ENCODE measurements at places on chromosomes 6 and 20.

GRCh38 chr6:90294614-90294988, 2.0 kb downstream of the BACH2 start:
- DNase-seq, result no peak

DNA sequence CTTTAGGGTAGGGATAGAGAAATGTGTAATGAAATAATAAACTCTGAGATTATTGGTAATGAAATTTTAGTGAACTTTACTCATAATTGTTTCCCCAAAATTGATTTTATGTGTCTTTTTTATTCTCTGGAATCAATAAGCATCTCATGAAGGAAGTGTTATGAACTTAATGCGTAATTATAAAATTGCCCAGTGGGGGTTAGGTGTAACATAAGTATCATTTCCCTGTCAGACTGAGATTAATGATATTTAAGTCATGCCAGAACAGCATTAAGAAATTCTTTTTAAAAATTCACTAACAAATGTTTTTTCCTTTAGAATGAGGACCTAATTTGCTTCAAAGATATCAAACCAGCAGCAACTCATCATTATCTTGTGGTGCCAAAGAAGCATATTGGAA, 10.0 kb downstream of the HINT3 start:
- DNase-seq, result no peak

DNA sequence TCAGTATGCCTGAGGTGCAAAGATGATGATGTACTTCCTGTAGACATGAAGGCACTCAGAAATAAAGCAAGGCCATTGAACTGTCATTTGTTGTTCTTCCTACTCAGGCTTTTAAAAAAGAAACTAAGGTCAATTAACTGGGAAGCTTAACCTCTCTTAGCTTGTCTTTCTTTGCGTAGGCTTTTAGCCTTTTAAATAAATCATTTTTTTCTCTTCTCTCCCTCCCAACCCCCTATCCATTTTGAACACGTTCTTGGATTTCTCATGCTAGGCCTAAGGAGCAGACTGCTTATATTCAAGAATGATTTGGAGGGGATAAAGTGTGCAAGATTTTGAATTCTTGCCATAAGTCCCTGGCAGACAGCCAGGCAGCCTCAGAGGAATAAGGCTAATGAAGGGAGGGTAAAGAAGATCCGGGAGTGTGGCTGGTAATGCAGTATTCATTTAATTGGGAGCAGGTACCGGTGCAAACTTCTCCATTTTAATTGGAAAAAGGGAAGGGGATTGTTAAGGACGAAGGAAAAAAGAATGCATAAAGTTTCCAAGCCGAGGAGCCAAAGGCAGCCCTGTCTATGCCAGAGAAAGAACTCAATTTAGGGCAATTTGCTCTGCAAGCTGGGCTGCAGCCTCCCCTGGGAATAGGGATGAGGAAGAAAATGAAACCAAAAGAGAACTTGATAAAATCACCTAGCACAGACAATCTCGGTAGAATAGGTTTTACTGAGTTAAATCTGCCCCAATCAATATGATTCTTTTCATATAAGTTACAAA, 343.8 kb upstream of the MMS22L start:
- no peak for DNase-seq

GRCh38 chr6:15507221-15507620, 155.6 kb downstream of the DTNBP1 start:
- DNase-seq, result no peak

DNA sequence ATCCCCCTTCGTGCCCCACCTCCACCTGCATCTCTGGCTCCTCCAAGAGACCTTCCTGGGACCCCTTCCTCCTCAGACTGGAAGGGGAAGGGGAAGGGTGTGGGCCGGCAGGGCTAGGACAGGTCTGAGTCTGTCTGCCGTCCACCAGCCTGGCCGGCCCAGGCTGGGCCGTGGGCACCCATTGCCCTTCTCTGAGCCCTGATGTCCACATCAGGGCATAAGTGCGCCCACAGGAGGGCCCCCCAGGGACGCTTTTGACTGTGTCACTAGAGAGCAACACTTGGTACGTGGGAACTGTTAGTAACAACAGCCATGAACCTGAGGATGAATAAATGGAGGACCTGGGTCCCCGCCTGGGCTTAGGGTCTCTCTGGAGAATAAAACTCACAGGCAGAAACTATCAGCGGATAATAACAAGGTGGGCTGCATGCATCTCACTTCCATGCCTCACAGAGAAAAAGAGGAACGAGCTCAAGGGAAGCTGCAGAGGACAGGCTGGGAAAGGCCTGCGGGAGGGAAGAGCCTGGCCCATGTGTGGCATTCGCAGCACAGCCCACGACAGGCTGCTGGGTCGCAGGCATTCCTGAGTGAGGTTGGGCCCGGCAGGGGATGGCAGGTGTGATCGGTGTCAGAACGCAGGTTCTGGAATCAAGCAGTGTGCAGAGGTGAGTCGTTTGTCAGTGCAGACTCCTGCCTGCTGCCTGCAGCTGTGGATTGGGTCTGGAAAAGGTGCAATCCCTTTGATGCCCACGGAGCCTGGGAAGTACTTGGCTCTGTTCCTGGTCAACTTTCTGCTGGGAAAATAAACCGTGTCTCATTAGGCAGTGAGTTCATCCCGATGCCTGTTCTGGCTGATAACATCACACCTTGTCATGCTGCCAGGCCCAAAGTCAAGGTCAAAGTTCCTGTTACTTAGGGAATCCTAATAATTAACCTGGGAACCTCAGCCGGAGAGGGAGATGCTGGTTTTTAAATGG, 60.9 kb downstream of the BCAS4 start:
- no peak for DNase-seq

DNA sequence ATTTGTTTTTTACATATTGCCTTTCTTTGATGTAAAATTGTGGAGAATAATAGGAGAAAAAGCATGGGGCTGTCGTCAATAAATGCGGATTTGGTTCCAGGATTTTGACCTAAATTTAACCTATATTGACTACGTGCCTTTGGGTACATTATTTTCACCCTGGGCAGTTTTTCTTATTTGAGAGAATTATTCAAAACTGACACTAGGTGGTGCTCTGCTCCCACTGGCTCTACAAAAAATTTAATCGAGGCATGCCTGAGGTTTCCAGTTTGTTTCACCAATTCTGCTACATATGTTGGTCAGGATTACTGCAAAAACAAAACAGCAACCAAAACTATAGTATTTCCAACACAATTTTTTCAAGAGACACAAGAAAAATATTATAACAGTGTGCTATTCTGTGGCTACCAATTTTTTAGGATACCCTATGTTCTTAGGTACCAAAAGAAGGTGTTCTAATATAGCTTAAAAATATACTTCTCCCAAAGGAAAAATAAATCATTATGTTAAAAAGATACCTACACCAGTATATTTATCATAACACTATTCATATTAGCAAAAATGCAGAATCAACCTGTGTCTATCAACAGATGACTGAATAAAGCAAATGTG, 48.6 kb upstream of the FABP7 start:
- DNase-seq, result no peak

GRCh38 chr6:11921017-11921438, 91.1 kb upstream of the HIVEP1 start:
- DNase-seq, result peak; percentile 65

DNA sequence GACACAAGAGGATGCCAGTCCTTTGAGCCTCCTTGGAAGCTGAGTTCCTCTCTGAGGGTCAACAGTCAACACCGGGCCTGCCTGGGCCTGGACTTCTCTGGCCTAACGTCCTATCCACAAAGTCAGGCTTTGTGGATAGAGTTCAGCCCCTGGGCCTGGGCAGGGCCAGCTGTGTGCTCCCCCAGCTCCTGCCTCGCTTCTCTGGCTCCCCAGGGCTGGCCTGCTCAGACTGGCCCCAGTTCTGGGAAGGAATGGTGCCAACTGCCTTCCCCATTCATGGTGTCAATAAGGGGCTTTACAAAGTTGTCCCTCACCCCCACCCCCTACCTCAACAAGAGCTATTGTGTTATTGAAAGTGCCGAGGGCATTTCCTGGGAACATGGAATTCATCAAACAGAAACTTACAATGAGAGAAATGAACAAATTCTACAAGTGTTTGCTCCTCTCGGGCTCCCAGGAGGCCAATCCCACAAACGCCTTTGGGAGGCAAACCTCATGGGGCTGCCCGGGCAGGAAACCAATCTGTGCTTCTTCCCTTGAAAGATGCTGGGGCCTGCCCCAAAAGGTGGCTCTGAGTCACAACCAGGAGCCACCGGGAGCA, 26.5 kb upstream of the PPP1R14C start:
- DNase-seq, result no peak

DNA sequence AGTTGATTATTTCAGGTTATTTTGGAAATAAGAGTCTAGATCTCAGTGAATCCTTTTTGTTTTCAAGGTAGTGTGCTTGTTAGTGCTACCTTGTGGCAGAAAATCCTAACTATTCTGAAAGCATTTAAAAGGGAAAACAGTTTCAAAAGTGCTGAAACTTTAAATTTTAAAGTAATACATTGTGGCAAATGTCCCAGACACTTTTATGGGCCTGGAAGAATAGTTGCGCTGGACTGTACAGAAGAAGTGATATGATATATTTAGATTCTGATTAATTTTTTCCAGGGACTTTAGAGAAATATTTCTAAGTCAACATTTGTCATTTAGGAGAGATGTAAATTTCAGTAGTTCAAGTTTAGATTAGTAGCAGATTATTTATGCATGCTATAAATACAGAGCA, 96.7 kb upstream of the BMP5 start:
- DNase-seq, result no peak

DNA sequence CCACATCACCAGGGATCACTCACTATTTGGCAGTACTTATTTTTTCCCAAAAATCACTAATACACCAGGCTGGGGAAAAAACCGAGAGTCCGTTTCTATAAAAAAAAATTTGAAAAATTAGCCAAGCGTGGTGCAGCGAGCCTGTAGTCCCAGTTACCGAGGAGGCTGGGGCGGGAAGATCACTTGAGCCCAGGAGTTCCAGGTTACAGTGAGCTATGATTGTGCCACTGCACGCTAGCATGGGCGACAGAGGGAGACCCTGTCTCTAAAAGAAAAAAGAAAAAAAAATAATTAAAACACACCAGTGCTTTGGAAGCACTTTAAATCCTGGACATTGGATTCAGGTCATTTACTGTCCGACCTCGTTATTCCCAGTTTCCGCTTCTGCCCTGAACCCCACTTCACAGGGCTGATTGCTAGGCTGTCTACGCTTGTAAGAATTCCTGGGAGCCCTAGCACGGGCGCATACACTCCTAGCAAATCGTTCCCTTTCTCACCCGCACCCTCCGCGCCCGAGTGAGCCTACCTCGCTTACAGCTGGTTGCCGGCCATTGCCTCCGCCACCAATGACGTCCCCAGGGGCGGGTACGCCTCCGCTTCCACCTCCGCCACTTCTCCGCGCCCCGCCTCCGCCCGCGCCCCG, at the start of gene TPMT:
Gene TPMT, minus strand, starts transcription at position 571 of the 643 bp plus-strand sequence. CDS start 5,950 bp downstream, outside the sequence.
- DNase-seq, result no peak

DNA sequence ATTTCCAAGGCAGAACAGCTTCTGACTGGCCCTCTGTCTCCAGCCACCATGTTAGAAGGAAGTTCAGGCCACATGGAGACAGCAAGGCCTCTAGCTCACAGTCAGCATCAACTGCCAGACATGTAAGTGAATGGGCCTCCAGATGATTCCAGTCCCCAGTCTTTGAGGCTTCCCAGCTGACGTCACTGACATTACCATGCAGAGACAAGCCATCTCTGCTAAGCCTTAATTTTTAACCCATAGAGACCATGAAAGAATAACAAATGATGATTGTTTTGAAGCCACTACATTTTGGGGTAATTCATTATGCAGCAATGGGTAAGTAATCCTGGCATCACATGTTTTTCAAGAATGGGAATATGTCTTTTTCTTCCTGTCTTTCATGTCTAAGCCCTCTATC, 11.3 kb upstream of the DEFB129 start:
- DNase-seq, result no peak

GRCh38 chr6:109526905-109527628, 44.0 kb upstream of the ZBTB24 start:
- DNase-seq, result no peak

GRCh38 chr6:169425628-169426370, 172.2 kb upstream of the THBS2 start:
- DNase-seq, result no peak

- DNase-seq, result no peak
Measured at GRCh38 chr6:17167327-17167979, 65.6 kb downstream of the STMND1 start.

DNA sequence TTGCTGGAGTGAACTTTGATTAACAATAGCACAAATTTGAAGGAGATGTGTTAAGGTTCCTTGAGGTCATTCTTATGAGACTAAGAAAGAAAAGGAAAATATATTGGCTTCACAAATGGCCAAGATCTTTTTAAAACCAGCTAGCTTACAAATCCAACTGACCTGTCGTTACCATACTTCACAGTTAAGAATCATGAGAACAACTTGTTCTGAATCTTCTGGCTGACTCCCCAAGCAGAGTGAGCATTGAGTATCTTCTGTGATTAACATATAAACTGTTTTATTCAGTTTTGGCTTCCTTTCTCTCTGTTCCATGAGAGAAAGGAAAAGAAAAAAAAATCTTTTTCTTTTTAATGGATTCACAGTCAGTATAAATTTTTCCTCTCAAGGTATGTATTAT, 277.1 kb downstream of the KHDC1L start:
- DNase-seq, result no peak

GRCh38 chr20:32213870-32214269, 6.2 kb downstream of the POFUT1 start:
- DNase-seq, result no peak

- no peak for DNase-seq
Measured at GRCh38 chr6:150928882-150929281, 63.4 kb downstream of the MTHFD1L start.

GRCh38 chr6:100447900-100448748, 16.6 kb downstream of the SIM1 start:
- DNase-seq, result no peak

- DNase-seq, result no peak
Measured at GRCh38 chr6:14726816-14727493, 518.9 kb upstream of the JARID2 start.

DNA sequence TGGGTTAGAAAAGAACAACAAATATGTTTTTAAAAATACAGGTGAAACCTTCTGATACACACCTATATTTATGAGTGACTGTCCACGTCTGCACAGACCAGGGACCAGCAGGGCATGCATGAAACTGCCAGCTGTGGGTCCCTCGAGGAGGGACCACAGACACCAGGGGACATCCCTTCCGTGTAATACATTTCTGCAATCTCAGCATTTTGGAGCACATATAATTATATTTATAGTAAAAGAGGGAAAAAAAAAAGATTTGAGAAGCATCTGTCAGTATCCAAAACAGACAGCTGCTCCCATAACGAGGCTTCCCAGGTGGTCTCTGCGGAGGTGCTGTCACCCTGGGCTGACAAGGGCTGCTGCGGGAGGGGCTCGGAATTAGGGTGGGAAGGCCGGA, 40.2 kb downstream of the PMEPA1 start:
- no peak for DNase-seq

Measured in T1000 (cell line).